ENCODE measurements at places on chromosomes 16 and 17.

DNA sequence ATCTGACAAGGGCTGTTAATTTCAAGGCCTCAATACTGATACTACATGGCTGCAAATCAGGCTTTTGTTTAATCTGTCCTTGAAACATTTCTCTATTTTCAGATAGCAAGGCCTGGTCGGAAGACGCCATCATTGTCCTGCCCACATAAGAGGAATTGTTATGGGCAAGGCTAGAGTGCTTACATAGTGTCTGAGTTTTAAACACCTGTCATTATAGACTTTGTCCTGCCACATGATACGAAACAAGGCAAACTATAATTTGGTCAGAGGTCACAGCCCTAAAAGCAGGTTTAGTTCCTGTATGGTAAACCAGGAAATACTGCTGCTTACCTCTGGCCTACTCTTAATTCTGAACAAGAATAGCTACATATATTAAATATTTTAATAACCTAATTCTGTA lies 104.4 kb downstream of the SSH2 start:
- DNase-seq, result no peak

GRCh38 chr17:80509311-80509710 lies 32.9 kb upstream of the NPTX1 start:
- DNase-seq, result no peak

DNA sequence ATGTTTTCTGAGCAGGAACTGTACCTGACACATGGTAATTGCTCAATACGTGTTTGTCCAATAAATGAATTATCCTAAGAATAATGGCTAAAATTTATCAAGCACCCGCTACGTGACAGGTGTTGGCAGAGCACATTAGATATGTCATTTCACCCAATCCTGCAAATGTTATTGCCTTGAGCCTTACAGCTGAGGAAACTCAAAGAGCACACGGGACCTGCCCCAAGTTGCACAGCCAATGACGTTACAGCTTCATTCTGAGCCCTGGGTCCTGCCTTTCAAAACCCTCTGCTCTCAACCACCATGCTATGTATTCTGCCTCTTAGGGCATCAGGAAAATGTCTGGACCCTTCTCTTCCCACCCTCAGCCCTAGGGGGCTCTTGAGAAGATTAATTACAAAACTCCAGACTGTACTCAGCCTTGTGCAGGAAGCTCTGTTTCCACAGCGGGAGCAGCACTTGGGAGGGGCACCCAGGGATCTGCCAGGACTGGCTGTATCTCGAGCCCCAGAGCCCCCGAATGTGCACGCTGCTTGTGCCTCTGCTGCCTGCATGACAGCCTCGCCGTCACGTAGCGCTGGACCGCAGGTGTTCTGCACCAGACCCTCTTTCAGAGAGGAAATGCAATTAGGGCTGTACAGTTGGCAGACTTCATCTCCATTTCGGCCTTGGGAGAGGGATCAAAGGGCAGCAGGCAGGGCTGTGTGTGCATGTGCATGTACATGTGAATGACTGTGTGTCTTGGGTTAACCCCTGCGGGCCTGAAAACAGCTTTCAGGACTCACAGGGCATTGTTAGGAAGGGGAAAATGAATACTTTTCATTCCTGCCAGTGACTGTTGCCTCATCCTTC lies 71.6 kb downstream of the GPR139 start:
- no peak for DNase-seq

DNA sequence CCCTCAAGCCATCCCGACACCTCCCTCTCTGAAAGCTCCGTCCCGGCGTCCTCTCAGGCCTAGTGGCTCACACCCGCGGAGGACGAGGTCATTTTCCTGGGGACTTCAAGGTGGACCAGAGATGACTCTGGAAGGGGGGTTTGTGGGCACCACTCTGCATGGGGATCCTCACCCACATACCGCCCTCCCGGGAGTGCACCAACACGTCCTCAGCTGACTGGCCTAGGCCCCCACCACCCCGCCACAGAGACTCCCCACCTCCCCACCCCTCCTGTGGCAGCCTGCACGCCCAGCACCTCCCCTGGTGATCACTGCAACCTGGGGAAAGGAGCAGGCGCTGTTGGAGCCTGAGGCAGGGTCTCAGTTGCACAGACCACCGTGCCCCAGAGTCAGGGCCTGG lies 2.4 kb upstream of the SOX8 start:
- DNase-seq, result no peak

DNA sequence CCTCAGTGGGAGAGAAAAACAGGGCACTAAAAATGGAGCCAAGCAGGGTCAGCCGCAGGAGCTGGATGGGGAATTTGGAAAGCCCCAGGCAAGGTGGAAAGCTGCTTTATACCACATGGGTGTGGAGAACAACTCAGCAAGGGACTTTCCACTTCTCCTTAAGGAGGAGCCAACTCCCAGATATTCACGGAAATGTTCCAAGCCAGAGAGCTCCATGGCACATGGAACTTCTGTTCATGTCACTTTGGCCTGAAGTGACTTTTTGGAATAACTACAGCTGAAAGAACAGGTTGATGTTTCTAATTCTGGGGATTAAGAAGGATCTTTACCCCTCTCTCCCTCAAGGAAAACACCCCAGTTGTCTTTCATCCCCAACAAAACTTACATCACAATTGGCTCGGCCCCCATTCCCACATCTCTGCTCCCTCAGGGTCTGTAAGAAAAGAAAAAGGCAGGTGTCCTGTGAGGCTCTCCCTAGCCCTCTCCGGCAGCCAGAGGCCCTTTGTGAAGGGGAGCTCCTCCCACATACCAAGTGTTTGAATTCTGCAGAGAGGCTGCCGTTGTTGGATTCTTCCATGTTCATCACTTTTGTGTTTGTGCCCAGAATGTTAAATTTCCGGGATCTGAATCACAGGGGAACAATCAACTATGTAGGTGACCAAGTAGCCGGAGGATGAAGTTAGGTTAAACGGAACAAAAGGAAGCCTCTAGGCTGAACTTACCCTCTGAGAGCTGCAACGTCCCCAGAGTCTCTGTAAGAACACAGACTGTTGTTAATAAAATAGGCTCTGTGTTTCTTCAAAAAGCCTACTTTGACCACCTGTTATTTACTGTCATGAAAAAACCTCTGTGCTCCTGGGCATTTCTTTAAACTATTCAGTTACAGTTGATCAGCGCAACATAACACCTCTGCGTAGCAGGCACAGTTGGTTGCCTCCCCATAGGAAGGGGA lies 41.0 kb downstream of the STAT5A start:
- DNase-seq, result no peak

DNA sequence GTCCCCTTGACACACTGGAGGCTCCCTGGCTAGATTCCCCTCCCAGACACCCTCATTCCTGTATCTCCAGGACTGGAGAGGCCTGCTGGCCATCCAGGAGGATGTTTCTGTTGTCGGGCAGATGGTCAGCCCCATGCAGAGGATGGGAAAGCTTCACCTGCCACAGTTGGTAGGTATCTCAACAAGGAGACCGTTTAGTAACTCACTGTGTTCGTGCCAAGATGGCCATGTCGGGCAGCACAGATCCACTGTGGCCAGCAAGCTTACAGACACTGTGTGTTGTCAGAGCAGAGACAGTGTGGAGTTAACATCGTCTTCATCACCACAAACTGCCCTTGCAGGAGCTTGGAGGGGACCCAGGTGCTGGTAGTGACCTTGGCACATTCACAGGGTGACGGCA lies 390.9 kb downstream of the SEC14L1 start:
- DNase-seq, result no peak
